ENCODE measurements at places on chromosomes 11 and 22.

DNA sequence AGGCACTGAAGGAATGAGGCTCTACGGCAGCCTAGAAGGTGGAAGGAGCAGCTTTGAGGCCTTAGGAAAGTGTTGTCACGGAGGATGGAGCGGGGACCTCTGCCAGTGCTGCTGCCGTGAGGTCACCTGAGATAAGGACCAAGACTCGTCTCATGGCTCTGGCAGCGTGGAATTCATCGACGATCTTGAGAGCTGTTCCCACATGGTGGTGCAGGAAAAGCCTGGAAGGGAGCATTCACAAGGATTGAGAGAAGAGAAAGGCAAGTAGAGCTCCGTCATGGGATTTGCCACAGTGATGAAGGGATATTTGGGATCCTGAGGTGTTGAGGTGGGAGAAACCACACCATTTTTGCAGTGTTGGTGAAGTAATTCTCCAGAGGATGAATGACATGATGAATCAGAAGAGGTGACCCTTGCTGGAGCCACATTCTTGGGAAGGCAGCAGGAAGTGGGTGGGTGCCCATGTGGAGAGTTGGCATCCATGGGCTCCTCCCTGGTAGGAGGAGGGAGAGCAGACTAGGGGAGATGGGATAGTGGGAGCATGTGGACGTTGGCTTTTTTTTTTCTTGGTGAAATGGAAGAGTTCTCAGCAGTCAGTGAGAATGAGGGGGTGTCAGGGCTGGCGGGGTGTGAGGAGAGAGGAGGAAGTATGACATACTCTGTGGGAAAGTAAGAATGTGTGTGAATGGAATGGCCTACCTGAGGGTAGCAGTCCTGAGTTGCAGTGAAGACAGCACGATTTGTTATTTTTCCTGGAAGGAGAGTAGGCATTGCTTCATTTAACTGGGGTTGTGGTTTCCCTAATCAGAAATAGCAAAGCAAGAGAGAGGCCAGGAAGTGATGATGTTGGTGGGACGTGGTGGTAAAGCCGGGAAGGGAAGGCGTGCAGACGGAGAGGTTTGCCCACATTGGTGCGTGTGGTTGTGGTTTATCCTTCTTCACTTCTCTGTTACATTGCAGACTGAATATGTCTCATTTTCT, 11.1 kb downstream of the PPP6R3 start:
- DNase-seq: no peak

DNA sequence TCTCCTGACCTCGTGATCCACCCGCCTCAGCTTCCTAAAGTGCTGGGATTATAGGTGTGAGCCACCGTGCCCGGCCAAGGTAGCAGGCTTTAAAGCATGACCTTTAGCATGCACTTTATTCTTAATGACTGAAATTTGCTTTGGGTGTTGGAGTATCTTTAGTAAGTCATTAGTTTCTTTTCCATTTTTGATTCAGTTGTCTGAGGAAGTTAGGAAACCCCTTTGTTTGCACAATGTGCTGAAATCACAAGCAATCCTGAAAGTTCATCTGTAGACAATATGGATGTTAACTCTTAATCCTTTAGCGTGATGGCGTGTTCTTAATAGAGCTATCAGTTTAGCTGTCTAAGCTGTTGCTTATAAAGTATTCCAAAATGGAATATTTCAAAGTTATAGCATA, 16.8 kb downstream of the SDHD start:
- DNase-seq: no peak

- peak; percentile 14 for DNase-seq
These were observed 16.0 kb downstream of the STK33 start for GRCh38 chr11:8577791-8578581.

DNA sequence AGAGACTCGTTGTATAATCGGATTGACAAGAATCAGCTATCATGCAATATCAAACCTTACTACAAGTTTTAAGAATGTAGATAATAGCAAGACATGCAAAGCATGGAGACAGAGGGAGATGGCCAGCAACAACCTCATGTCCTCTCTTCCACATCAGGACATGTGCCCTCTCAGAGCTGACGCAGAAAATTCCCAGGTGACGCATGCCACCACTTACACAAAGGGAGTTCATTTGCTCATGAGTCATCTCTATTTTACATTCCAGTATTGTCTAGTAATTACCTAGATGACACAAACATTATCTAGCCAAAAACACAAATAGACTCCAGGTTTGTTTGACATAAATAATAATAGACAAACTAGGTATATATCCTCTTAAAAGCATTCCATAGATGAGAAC, 38.1 kb upstream of the OPCML start:
- DNase-seq: no peak

DNA sequence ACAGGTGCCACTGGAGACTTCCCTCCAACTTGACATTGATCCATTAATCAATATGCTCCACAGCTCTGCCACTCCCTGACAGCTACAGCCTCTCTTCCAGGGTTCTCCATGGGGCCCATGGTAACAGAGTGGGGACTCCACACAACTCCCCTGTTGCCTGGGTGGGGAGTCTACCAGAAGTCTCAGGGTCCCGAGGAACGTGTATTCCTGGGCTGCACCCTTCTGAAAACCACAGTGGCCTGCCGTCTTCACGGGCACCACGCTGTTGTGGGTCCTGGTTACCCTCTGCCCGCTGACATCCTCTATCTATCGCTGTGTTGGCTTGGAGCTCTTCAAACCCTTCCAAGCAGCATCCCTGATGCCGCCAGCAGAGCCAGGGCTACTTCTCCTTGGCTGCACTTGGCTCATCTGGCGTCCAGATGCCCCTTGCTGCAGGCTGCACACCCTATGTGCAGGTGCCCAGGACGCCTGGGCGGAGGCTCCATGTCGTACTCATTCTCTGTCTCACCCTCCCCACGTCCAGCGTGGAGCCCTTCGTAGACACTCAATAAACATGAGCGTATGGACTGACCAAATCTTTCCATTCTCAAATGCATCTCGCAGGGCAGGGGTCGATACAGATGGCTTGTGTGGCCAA, 1341.8 kb downstream of the TBC1D22A start:
- no peak for DNase-seq

GRCh38 chr11:10561947-10562346, 6.5 kb downstream of the LYVE1 start:
- no peak for DNase-seq

All from mesenchymal stem cell (in vitro differentiated cells and primary cell).